ENCODE measurements at places on chromosomes 5 and 9. TPM values are rescaled to one million over a fixed set of nuclear protein-coding genes. Genes with fewer than 3 reads are reported as not detected.

Gene ACTBL2
- not detected for total RNA-seq

Gene FOXD4L6
- not detected for total RNA-seq

Gene PRSS3
- 0.31 TPM for total RNA-seq

Gene FAM169A
- total RNA-seq = 3.8 TPM

Gene SLC25A2
- 0.28 TPM for total RNA-seq

Gene MYMK
- total RNA-seq = not detected

Gene ITGA1
- total RNA-seq = 24.7 TPM

Gene MARVELD2
- 1.1 TPM for total RNA-seq

Measured in heart right ventricle (tissue), 16 donors.